Stimulated activated CD4-positive, alpha-beta T cell treated with anti-CD3 and anti-CD28 coated beads, Interleukin-4, amount 100 ng/mL, for 4 hours (primary cell): ENCODE measurements at places on chromosomes 12 and 14.
A peak's percentile ranks its signal among the peaks of the same experiment; 100 is the strongest.

DNA sequence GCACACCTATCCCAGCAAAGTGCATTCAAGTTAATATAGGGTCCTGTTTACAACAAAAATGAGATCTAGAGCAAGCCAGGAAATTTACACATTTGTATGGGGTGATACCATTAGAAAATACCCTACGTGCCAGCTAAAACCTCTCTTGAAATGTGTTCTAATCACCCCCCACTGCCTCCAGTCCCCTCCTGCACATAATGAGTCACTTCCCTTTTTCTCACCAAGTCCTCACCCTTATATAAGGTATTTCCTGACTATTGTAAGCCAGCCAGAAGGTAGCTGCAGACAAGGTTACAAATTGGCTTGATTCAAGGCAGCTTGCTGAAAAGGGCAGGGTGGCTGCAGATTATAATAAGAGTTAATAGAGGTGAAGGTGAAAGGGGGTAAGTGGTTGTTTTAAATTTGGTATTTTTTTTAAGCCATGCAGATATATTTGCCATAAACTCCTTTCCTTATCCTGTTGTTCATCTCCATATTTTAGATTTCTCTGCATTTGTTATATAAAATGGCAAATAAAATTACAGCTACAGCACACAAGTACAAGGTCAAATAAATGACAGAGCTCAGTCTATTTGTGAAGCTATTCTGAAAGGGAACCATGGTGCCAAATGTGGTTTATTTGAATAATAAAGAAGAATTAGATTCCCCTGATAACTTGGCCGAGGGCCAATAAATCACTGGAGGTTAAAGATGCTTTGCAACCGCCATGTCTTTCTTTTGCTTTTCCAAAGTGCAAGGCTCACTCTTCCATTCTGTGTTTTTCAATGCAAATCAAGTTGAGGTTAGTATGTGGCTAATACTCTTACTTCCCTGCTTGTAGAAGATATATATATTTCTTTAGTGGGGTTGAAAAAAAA is 385.9 kb downstream of the EGLN3 start:
- DNase-seq, result no peak

DNA sequence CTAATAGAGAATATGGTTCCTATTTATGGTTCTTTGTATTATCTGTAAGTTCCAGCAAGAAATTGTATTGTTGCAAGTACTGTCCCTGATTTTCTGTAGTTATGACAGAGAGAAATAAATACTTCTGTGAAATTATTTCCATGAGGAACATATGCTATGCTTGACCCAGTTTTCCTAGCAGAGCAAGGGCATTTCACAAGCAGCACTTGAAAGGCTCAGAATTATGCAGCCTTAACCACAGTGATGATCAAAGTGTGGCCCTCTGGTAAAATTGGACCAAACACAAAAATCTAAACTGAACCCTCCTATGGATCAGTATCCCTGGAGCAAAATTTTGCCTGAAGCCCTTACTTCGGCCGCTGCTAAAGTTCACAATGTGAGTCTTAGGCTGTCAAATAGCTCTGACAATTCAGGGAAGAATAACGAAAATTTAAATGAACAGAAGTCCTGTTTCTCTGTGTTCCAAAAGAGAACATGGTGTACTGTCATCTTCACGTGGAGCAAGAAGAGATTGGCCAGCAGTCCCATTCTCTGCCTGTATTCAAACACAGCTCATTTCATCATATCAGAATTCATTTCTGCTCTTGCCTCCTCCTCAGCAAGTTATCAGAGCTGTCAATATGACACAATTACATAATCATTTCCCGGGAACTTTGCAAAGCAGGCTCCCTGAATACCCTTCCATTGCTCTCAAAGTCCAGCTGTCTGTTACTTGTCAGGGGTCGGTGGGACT is 471.9 kb downstream of the RPS29 start:
- no peak for DNase-seq

DNA sequence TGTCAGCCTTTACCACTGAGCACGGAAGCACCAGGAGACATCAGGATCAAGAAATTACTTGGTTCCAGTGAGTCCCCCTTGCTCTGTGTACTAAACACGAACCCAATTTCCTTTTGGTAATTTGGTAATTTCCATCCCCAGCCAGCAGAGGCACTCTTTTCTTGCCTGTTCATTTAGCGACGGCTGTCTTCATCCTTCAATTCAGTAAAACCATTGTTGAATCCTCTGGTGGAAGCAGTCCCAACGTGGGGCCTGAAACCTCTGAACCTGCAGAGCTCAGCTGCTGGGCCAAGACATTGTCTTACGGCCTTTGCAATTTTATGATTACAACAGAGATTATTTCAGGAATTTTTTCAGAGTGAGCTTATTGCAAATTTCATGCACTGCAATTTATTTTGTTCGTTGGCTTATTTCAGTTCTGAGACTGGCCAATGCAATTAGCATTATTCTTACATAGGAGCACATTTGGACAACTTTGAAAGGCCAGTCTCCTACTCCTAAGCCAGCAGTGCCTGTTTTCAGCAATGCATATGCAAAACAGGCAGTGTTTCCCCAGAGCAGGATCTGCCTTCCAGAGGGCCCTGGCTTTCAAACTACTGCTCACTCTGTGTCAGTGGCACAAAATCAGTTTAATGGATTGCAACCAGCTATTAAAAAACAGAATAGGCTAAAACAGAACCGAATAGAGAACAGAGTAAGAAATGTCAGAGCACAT is 372.9 kb upstream of the TMEM132C start:
- no peak for DNase-seq

GRCh38 chr14:76113691-76114090 is 38.0 kb upstream of the GPATCH2L start:
- DNase-seq, result no peak

DNA sequence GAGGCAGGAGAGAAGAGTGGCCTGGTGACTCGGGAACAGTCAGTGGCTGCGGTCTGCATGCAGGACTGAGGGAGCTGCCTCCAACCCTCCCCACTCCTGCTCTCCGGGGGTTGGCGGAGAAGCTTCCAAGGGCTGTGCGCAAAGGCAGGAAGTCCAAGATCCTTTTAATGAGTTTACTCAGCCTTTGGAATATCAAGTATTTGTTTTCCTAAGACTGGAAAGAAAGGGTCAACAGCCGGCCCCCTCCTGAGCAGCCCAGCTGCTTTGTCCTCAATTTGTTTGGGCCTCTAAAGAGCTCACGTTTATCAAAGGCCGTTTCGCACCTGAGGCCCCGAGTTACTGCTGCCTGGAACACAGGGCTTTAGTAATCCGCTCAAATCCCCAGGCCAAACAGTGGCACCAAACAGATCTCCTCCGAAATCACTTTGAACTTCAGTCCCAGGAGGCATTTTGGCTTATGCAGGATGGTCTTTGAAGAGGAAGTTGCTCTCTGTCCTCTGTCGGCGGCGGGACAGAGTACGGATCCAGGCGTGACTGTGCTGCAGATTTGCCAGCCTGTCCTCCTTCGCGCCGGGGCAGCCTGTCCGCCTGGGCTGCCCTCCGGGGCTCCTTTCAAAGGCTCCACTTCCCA is 117.2 kb upstream of the FZD10 start:
- no peak for DNase-seq

GRCh38 chr12:57765003-57765697 is 1.7 kb downstream of the CYP27B1 start:
- peak; percentile 64 for DNase-seq

GRCh38 chr12:26121323-26122060 is 3.3 kb downstream of the BHLHE41 start:
- DNase-seq, result no peak

DNA sequence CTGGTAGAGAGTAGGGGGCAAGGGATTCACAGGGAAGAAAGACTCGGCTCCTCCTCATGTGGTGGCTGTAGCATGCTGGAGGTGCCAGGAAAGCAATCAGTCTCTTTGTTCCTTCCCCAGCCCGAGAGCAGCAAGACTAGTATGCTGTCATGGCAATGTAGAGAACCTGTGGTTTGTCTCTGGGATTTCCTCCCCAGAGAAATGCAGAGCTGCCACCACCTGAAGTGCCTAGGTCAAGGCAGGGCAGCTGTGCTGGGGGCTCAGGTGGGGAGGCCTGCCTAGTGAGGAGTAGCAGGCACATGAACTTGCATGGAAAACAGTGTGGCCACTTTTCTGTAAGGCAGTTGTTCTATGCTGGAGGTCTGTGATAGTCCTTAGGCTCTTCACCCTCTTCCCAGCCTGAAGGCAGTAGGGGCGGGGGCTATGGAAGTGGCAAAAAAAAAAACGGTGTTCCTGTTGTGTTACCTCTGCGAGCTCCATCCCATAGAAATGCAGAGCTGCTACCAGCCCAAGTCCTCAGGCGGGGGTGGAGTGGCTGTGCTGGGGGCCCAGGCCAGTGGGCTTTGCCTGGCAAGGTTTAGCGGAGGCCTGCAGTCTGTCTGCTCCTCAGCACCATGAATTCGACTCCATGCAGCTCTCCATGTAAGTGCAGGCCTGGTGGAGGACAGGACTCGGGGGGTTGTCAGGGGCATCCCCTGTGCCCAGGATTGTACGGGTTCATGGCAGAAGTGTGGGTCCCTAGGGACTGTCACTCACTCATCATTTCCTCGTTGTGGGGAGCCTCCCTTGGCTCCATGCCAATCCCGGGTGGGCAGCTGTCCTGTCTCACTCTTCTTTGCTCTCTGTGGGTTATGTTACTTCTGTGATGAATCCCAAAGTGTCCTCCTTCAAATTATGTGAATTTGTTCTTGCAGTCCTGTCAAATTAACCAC is 4.1 kb upstream of the CLEC4D start:
- DNase-seq, result no peak

- no peak for DNase-seq
These were observed 815 bp downstream of the DEGS2 start for GRCh38 chr14:100158566-100159093.

GRCh38 chr12:109752117-109753053 is 38.8 kb downstream of the FAM222A start:
- no peak for DNase-seq

DNA sequence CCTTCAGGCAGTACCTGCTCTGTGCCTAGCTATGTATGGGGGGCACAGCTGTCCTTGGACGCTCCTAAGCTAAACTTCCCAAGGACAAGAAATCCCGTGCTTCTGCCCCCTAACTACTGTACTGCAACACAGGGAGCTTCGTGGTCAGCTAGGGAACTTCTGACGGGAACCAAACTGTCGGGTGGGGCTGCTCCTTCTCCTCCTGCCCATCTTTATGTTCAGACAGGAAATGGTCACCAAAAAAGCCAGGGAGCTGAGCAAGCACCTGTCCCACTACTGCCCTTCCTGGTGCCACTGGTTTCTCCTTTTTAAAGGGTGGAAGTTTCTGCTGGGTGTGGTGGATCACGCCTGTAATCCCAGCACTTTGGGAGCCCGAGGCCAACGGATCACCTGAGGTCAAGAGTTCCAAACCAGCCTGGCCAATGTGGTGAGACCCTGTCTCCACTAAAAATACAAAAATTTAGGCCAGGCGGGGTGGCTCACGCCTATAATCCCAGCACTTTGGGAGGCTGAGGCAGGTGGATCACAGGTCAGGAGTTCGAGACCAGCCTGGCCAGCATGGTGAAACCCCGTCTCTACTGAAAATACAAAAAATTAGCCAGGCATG is 26.6 kb downstream of the PXN start:
- DNase-seq, result no peak

DNA sequence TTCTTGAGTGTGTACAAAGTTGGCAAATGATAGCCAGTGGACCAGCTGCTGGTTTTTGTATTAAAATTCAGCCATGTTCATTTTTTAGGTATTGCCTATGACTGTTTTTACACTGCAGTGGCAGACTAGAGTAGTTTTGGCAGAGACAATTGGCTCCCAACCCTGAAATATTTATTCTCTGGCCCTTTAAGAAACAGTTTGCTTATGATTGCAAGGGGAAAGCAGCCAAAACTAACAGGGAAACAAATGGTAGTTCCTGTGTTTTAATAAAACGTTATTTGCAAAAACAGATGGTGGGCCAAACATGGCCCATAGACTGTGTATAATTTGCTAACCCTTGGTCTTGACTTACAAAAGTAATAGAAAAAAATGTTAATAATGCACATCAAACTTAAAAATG is 110.2 kb downstream of the ALX1 start:
- DNase-seq, result no peak

- DNase-seq, result peak; percentile 78
These were observed 15.9 kb downstream of the RNASE2 start for GRCh38 chr14:20970983-20971704.

DNA sequence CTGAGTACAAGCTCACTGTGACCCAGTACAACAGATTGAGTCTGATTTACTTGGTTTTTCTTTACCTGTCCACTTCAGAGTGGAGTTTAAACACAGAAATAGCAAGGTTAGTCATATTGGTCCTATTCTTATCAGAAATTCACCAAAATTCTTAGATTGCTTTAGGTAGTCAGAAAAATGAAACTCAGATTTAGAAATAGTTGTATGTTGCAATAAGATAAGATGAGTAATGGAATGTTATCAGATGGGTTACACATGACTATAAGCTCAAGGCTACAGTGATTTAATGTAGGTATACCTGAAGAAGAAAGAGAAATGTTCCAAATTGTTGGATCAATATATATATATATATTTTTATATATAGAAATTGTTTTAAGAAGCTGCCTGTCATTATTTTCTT is 524.1 kb downstream of the LRFN5 start:
- no peak for DNase-seq
